ENCODE measurements at places on chromosomes 4 and X.

DNA sequence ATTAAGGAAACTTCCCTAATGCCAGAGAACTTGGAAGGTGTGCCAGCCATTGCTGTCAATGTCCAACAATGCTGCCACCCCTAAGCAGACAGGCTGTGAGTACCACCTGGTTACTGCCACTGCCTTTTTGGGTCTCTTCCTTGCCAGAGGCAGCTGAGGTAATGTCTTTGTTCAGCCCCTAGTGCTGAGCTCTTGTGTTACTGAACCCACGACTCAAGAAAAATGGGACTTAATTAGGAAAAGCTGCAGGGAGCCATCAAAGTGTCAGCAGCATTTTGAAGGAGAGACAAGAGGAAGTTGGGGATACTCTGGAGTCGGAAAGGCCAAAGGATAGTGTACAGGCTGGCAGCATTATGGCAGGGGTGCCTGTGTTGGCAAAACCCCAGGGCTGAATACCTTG, 283.7 kb downstream of the AFF2 start:
- DNase-seq: no peak

DNA sequence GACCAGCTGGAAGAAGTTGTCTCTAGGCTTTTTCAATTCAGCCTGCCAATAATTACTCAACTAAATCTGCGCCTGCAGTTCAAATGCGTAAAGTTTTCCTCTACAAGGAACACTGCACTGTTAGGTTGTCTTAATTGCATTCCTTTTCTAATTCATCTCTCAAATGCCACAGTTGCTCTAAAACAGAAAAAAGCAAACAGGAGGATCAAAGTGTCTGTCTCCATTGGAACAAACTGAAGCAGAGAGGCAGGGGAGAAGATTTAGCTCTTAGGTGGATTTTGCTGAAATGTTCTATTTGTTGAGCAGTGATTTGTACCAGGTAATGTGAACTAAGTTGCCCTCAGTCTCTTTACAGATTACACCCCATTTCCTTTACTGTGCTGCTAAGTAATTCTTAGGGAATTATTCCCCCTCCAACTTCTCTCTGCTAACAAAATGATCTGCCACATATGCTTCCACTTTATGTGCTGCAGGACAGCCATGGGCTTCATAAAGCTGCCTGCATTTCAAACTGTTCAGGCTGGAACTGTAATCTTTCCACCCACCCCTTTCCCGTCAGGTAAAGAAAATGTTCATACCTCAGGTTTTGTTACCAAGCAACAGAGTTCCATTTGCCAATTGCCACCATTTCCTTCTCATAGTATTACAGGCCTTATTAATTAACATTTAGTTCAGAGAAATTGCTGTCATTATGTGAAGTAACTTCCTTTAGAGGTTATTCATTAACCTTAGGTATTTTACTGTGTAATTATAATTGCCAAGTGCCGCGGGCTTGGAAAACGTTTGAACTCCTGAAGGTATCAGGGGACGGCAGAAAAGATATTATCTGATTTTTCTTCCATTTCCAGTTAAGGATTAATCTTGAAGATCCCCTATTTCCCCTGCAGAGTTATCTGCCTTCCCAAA, 149.3 kb downstream of the SPRY1 start:
- DNase-seq: no peak

- no peak for DNase-seq
Measured at GRCh38 chr4:119097282-119097900, 38.2 kb upstream of the MYOZ2 start.

DNA sequence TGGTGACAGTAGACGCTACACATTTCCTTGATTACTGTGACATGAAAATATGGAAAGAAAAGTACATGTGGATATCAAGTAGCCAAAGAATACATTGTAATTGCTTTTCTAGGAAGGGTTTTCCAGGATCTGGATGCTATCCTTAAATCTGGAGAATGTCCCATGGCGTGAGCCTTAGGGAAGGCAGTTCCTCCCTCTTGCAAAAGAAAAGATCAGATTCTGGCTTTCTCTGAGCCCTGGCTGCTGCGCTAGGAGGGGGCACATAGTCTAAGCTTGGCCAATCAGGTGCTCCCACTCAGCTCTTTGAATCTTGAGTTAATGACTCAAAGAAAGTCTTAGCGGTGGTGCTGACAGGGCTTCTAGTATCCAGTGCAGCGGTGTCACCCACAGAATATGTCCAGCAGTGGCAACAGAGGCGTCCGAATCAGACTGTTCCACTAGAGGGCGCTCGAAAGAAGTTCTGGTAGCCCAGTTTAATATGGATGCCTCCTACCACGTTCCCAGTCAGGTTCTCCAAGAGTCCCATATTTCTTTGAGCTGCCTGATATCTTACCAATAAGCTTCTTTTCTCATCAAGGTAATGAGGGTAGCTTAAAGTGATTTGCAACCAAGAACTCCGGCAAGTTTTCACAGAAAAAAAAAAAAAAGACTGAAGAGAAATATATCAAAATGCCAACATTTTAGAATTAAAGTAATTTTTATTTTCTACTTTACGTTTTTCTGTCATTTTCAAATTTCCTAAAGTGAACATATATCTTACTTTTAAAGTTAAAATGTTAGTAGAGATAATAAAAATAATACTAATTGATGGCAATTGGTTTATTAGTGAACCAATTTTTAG, 213.4 kb upstream of the S100G start:
- peak; percentile 82 for DNase-seq

DNA sequence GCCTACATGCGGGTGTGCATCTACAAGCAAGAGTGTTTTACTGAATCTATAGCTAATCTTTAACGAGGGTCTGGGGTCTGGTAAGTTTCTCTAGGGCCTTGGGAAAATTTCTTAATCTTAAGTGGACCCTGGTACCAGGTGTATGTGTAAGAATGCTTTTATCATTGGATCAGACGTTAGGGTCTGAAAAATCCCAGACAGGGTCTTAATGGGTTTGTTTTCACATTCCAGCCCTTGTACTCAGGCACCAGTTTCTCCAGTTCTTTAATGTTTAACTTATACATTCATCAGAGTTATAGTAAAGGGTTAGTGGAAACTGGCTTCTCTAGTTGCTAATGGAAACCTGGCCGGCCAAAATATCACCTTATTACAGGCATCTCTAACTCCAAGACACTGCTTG, 11.6 kb downstream of the MAGEB16 start:
- DNase-seq: no peak

DNA sequence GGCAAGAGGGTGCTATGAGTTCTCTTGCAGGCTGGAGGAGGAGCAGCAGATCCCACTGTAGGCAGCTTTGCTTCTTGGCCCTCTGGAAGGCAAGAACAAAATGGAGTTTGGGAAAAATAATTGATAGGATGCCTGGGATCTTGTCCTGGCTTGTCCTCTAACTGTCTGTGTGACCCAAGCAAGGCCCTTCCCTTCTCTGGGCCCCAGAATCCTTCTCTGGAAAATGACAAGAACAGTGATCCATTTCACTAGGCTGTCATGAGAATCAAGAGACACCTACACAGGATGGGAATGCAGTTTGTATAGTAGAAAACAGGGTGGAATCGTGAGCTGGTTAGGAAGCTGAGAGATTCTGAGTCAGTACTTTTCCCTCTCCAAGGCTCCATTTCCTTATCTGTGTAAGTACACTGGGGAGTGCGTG, 133.3 kb downstream of the PJA1 start:
- no peak for DNase-seq

Data from NCI-H460 (cell line).